ENCODE measurements at places on chromosomes 16 and 17.

DNA sequence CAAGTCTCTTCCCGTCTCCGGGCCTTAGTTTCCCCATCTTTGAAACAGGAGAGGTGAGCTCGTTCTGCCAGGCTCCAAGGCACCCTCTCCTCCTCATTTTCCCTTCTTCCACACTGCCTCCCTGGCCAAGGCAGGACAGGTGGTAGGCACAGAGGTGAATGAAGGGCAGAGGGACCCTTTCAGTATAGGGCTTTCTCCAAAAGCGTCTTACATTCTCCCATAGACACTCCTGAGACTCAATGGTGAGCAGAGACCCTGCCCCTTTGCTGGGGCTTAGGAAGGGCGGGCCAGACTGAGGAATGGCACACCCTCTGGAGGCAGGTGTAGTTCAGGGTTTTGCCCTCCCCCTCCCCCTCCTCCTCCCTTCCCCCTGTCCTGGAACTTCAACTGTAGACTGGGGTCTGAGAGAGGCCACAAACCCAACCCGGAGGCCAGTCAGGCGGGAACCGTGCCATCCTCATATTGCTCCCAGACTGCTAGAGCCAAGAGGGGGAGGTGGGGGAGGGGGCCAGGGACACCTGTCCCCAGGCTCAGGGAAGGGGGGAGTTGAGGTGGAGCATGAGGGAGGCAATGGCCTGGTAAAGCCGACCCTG, 1.9 kb downstream of the PLEKHH3 start:
- DNase-seq = no peak

DNA sequence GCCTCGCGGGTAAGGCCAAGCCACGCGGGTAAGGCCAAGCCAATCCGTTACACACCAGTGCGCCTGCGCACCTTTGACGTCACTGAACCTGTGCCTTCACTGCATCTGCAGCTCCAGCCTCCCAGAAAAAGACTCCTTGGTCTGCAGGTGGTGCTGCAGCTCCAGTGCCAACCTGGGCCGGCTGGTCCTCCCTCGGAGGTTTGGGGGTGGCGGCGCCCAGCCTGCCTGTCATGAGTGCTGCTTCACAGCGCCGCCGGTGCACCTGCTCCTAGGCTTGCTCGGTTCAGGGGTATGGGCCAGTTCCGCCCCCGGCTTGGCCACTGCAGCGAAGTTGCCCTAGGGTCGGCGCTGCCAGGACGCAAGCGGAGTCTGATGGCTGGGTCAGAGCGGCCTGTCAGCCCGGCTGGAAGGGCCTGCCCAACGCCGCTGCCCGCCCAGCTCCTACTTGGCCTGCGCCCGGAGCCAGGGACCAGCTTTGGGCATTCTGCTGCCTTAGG, 146.6 kb downstream of the USP22 start:
- no peak for DNase-seq

DNA sequence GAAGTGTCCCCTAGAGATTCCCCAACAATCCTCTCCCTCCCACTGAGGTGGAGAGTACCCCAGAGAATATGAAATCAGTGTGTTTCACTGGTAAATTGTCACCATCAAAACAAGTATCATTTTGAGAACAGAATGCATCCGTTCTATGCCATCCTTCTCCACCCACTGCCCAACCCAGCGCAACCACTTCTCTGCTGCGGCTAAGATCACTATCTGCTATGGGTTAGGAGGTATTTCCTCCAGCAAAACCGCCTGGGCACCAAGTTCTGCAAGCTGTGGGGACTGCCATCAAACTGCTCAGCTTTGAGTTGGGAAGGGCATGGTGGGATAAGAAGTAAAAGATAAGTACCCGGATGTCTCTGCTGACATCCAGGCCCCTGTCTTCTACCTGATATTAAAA, 24.4 kb downstream of the CNTNAP1 start:
- no peak for DNase-seq

GRCh38 chr16:7612671-7613070, 280.0 kb downstream of the RBFOX1 start:
- DNase-seq = no peak

DNA sequence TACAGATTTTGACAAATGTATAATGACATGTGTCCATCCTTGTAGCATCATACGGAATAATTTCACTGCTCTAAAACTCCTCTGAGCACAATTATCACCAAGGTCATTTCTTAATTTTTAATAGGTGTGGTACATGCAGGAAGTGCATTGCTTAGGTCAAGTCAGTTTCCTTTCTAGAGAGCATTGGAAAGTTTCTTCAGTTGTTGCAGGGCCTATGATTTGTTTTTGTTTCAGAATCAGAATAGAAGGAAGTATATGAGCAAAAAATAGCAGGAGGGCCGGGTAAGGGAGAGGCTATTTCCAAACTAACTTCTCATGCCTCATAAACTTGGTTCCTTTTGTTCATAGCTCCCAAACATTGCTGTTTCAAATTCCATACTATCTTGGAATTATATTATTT, 24.0 kb upstream of the SLFN5 start:
- DNase-seq = no peak

DNA sequence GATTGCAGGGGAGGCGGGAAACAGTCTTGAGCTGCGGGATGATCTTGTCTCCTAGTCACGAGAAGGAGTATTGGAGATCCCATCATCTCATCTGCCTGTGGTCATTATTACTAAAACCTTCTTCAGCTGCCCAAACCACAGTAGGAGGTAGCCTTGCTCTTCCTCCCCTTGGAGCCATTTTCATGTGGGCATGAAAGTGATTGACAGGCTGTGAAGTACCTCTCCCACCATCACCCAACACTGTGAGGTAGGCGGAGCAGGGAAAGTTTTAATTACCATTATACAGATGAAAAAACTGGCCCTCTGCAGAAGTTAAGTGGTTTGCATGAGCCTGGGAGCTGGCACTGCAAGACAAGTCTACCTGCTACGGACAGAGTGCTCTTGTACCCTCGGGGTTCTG, 237.3 kb downstream of the MSI2 start:
- no peak for DNase-seq

DNA sequence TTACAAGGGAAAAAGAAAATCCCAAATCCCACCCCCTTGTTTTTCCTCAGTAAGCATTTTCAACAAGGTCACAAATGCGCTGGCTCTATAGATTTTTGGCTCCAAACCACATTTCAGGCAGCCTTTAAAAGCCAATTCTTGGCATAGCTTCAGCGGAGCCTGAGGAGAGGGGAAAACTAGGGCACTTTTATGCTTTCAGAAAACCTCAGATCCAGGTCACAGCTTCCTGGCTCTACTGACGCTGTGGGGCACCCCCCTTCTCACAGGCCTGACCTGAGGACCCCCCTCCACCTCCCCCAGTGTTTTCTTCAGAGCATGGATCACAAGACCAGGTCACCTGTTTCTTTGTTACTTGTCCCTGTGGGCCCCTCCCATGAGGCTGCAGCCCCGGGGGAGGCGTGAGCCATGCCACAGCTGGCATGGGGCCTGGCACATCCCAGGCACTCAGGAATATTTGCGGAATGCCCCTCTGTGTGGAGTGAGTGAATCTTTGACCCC, 30.1 kb upstream of the MTSS2 start:
- no peak for DNase-seq

- DNase-seq = no peak
These were observed 3.0 kb upstream of the KAT8 start for GRCh38 chr16:31114468-31114867.

All from C1 segment of cervical spinal cord (tissue), 14 donors.